ENCODE measurements at places on chromosomes 3 and 15.
A peak's percentile ranks its signal among the peaks of the same experiment; 100 is the strongest.

DNA sequence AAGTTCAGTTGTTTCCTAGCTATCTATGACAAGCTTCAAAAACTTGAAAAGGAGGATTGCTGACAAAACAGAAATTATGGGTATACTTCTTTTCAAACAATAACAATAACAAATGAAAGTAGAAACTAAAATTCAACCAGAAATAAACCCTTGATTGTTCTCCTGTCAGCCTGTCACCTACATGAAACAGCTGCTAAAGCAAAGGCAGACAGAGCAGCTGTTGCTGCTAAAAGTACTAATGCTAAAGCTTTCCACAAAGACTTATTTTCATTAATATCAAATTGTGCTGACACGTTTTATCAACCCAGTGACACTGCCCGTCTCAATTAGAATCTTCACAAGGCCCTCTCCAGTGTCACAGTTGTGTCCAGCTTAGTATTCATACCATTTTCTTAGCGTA, 533.2 kb upstream of the GBE1 start:
- DNase-seq: no peak

DNA sequence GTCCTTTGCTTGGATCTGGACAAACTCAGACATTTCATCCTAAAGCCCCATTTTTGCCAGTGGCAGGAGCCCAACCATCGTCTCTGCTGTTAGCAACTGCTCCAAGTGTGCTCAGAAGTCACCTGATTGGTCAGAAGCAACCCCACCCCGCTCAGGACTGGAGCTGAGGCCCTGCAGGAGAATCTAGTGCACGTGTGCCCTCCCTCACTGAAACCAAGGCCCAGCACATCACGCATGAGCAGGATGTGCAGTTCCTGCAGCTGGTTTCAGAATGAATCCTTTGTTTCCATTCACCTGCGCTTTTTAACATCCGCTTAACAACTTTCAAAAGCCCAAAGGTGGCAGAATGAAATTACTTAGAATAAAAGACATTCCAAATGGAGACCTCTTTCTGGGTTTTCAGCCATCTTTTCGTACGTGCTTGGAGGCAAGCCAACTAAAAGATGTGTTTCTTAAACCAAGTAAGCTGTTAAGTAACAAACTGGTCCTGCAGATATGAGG, 81.2 kb downstream of the SRGAP3 start:
- DNase-seq: no peak

- no peak for DNase-seq
Observed at GRCh38 chr3:99668044-99668443, 29.6 kb downstream of the COL8A1 start.

DNA sequence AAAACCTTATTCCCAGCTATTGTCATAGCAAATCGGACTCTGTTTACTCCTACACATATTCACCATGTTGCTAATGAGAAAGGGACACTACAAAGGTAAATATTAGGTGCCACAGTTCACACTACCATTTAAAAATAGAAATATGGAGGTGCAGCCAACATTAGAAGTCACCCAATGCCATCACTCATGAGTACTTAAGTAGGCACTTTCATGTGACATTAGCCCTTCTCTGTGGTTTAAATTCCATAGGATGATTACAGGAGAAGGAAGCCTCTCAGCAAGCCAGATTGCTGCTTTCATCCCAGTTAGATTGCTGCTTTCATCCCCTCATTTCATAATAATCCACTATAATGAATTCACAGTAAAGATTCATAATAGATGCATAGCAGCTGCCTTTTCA, 376.8 kb upstream of the ALCAM start:
- DNase-seq: peak; percentile 36

DNA sequence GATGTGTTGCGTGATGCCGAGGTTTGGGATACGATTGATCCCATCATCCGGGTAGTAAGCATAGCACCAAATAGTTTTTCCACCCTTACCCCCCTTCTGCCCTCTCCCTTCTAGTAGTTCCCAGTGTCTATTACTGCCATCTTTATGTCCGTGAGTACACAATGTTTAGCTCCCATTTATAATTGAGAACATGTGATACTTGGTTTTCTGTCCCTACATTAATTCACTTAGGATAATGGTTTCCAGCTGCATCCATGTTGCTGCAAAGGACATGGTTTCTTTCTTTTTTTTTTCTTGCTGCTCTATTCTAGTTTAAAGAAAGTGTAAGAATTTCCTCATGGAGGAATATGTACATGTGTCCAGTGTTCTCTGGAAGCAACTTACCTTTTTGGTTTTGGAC, 51.8 kb downstream of the NSUN3 start:
- DNase-seq: peak; percentile 46

DNA sequence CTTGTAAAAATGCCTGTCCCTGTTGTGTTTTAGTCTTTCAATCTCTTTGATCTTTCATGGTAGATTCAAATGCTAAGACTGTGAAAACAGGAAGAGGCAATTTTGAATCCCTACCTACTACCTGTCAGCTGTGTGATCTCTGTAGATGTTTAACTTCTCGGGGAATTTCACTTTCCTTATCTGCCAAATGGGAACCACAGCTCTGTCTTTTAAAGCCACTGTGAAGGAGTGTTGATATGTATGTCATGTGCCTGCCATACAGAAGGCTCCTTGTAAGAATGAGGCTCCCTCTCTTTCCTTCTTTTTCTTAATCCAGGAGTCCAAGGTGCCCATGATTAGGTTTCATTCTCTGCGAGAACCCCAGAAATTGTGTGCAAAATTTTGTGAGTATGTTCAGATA, 139.6 kb upstream of the ADAMTS9 start:
- DNase-seq: no peak

- no peak for DNase-seq
Observed at GRCh38 chr3:141104151-141104821, 53.1 kb downstream of the SPSB4 start.

DNA sequence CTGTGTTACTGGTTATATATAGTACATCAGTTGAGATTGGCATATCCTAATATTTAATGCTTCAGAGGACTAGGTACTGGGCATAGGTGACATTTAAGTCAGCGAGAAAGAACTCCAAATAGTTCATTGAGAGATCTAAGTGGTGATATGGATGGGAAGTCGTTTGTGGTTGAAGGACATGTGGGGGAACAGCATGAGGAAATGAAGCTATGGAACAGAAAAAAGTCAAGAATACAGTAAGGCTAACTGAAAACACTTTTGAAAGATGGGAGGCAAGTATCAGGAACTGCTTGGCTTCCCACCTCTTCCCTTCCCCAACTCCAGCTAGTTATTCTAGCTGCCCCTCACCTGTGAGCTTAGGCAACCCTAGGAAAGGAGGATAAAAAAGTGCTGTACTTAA, 3.7 kb upstream of the MYO5A start:
- DNase-seq: no peak

DNA sequence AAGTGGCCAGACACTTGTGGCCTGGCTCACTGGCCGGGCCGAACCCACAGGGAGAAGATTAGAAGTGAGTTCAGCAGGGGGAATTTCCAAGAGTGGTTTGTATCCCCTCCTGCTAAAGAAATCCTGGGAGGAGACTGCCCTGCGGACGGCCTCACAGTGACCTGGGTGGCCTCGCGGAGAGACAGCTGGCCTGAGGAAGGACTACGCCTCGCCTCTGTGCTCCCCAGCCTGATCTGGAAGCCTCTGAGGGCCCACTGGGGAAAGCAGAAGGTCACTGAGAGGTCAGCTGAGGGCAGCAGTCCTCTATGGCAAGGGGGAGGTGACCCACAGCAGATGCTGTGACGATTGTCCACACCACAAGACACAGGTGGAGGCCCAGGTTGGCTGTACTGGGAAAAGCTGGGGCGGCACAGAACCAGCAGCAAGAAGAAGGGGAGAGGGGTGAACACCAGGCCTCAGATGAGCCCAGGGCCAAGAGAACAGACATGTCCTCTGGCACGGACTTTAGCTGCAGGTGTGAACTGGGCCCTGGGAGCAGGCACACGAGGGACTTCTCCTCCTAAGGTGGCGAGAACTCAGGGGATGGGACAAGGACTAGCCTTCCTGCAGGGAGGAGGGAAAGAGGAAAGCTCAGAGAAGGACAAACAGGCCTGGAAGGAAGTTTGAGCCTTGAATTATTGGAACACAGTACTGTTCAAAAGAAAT, 37.2 kb upstream of the DLG1 start:
- DNase-seq: no peak

- DNase-seq: no peak
Observed at GRCh38 chr15:59371458-59372351, 966 bp downstream of the MYO1E start.

DNA sequence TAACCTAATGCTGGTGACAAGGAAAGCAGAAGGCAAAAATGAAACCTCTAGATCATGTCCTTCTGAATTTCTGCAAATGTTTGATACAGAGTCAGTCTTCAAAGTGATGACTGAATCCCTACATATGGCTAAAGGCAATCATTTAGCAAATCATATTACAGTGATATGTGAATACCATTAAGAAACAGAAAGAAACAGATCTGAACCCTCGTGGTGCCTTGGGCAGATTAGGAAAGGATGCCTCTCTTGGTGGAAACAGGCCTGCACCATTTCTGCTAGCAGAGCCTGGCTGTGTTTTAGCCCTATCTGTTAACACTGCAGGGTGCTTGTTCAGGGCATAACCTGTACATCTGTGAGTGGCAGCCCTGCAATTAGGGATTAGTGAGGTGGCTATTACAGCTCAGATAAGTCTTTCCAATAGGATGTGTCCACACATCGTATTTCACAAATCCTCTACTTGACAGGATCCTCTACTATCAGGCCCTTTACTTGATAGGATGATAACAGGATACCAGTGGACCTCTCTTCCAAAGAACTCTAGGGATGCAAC, 12.1 kb downstream of the SEC22C start:
- no peak for DNase-seq

DNA sequence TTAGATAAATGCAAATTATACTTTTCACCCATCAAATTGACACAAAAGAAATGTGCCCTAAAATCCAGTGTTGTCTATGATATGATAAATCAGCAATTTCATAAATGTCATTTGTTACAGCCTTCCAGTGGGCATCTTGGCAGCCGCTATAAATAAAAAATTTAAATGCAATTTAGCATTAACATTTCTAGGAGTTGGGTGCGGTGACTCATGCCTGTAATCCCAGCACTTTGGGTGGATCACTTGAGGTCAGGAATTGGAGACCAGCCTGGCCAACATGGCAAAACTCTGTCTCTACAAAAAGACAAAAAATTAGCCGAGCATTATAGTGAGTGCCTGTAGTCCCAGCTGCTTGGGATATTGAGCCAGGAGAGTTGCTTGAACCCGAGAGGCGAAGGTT, 65.9 kb upstream of the POMGNT2 start:
- DNase-seq: no peak

GRCh38 chr3:151107177-151107576, 21.7 kb downstream of the MED12L start:
- DNase-seq: no peak

DNA sequence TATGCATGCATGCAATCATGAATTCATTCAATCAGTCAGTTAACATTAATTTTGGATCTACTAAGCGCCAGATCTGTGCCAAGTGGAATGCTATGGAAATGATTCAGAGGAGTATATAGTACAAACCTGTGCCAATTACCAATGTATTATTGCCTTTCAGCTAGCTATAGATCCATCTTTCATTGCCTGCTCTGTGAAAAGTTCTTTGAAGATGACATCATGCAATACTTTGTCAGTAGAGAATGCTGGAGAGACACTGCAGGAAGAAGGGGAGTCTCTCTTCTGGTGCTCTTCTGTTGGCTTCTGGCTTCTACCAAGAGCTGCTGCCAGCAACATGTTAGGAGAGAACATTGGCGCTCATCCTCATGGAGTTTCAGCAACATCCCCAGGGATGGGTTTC, 81.0 kb upstream of the LMCD1 start:
- peak; percentile 74 for DNase-seq

DNA sequence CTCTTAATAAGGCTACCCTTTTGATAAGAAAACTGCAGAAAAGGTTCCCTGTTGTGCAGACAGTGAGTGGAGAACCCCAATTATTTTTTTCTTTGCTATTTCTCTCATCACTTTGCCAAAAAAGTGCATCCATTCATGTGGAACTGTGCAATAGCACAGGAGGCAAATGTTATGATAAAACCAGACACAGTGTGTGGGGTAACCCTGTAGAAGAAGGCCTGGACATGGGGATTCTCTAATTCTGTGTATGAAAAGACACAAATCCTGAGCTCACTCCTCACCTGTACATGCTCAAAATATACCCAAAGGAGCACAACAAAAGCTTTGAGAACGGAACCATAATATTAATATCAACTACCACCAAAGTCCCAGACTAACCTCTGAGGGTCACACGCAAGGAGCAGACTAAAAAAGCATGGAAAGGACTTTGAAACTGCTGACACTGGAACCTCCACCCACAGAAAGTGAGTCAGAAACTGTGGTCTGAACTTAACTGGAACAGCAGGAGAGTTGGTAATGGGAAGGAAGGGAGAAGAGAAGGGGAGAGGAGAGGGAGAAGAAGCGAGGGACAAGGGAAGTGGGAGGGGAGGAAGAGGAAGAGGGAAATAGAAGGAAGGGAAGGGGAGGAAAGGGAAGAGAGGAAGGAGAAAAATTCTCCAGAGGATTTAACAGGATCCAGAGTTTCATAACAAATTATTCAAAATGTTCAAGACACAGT, 299.9 kb downstream of the TBC1D5 start:
- DNase-seq: no peak

DNA sequence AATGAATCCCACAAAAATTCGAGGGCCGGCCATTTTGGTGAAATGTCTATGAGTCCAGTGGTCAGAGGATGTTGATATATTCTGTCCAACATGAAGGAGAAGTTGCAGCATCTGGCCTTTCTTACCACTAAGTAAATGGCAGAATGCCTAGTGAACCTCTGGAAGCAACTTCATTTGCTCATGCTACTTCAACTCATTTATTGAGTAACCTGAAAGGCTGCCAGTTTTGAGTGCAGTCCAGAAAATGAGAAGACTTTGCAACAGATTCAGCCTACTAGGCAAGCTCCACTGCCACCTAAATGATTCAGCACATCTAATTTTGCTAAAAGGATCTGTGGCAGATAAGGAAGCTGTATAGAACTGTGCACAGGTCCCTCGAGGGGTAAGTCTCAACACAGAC, 265.0 kb downstream of the OPA1 start:
- peak; percentile 97 for DNase-seq

DNA sequence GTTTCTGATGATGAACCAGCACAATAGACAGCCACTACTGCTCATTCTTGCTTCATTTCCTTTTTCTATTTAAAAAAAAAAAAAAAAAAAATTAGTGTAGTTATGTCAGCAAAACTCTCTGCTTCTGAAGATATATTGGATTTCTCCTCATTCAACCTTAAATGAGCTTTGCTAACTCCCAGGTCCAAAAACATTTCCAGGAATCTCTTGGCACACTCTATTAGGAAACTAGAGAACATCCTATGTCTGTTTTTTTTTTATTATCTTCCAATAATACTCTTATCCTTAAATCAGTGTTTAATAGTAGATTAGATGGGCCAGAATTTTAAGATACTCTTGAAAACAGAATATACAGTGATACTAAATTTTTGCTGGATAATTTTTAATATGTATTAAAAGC, 398.0 kb downstream of the NAALADL2 start:
- peak; percentile 20 for DNase-seq

DNA sequence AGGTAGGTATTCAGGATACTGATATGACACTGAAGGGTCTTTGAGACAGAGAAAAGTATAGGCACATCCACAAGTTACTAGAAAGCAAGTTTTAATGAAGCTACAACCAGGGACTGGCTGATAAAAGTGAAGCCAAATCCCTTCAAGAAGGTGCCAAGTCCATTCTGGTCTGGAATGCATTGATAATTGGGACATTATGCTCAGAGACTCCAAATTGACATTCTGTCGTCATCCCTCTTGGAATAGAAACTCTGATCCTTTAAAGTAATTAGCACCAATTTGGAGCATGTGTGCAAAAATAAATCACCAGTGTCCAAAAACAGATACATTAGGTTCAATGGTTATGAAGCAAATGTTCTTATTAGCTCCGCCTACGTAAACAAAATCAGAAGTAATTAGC, 47.3 kb upstream of the BCL6 start:
- no peak for DNase-seq

Data from fibroblast of upper back skin (primary cell).